ENCODE measurements at places on chromosomes 11 and 22.

- no peak for DNase-seq
These were observed 54.7 kb upstream of the SLC6A5 start for GRCh38 chr11:20544603-20545237.

- DNase-seq = no peak
These were observed 215.8 kb upstream of the LRRC4C start for GRCh38 chr11:41675205-41675604.

GRCh38 chr11:94638902-94639373, 71.8 kb downstream of the PIWIL4 start:
- DNase-seq = no peak

DNA sequence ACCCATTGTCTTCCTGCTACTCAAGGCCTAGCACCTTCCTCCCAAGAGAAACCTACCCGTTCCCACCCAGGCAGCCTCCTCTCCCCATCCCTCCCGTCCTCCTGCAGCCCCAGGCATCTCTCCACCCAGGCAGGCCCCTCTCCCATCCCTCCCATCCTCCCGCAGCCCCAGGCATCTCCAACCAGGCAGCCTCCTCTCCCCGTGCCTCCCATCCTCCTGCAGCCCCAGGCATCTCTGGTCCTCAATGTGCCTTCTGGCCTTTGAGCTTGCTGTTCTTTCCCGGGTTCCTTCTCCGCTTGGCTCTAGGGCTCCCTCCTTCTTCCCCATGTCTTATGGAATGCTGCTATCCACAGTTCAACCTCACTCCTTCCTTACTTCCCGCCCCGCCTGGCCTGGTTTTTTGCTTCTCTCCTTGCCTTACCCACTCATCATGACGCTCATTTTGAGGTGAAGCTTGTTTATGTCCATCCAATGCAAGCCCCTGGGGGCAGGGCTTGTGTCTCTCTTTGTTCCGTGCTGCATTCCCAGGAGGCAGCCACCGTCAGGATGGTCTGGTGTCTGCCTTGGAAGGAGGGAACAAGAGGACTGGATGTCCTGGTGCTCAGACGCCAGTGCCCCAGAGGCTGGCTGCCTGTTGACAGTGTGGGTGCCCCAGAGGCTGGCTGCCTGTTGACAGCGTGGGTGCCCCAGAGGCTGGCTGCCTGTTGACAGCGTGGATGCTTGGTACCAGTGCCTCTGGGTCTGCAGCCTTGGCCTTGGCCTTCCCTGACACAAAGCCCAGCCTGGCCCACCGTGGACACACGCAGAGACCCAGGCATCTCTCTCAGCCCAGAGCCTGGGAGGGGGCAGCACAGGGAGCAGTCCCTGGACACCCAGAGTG, 815.7 kb downstream of the BRD1 start:
- no peak for DNase-seq

DNA sequence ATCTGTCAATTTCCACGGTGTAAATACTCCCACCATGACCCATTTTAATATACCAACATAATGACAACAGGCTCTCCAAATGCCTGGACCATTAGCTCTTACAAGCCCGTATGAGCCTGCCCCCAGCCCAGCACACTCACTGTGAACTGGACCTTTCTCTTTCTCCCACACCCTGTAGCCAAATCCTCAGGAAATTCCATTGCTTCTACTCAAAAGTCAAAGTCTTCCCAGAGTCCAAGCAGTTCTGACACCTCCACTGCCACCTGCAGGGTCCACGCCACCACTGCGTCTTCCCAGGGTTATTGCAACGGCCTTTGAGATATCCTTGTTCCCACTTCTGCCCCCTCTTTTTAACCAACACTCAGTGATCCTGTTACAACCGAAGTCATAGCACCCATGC, 110.1 kb upstream of the ASPHD2 start:
- no peak for DNase-seq

GRCh38 chr11:67303132-67303834, at the start of gene SSH3:
SSH3 (plus strand) TSS chr11:67303530; CDS start chr11:67303626, 96 bp downstream.
- no peak for DNase-seq

DNA sequence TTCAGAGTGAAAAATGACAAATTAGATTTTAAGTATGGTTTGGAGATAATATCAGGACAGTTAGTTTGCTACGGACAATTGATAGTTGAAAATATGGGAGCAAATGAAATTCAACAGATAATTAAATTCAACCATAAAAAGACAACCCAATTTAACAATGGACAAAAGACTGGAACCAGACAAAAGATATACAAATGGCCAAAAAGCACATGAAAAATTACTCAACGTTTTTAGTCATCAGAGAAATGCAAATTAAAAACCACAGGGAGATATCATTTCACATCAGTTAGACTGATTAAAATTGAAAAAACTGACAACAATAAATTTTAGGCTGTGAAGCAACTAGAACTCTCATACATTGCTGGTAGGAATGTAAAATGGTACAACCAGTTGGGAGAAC, 27.2 kb downstream of the SIK2 start:
- no peak for DNase-seq

DNA sequence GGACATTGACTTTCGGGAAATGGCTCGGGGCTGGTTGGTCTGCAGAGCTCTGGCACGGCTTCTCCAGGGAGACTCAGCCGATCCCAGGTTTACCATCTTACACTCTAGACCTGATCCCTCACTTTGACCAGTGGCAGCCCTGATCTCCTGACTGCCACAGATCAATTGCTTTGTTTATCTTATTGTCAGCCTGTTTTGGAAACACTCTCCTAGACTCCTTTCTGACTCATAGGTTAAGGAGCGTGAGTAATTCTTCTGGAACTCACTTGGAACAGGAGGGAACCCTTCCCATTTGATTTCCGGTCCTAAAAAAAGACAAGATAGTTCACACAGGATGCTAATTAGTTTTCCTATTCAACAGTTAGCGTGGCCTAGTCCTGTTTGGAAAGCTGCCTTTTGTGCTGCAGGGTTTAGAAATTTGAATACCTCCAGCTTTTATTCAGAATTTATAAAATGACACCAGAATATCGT, 16.0 kb upstream of the BMAL1 start:
- no peak for DNase-seq

- no peak for DNase-seq
These were observed 32.5 kb upstream of the NUCB2 start for GRCh38 chr11:17244046-17244445.

- DNase-seq = no peak
These were observed 61.1 kb upstream of the CD44 start for GRCh38 chr11:35077709-35078469.

DNA sequence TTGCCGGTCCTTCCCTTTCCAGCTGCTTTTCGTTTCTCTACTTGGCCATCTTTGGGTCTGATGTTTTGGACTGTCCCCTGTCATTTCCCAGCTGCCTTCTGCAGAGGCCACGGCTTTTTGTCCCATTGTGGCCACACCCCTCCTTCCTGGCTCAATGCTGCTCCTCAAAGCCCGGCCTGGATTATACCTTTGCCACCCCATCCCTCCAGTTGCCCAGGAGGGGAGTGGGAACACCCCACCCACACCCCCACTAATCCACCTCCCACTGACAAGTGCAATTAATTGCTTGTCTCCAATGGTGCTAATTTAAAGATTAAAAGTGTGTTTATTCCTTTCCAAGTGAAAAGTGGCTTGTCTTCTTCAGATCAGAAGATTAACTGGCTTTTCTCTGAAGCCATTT, 34.2 kb upstream of the CSNK2A3 start:
- DNase-seq = no peak

- no peak for DNase-seq
These were observed 27.9 kb downstream of the SERPINH1 start for GRCh38 chr11:75589933-75590332.

DNA sequence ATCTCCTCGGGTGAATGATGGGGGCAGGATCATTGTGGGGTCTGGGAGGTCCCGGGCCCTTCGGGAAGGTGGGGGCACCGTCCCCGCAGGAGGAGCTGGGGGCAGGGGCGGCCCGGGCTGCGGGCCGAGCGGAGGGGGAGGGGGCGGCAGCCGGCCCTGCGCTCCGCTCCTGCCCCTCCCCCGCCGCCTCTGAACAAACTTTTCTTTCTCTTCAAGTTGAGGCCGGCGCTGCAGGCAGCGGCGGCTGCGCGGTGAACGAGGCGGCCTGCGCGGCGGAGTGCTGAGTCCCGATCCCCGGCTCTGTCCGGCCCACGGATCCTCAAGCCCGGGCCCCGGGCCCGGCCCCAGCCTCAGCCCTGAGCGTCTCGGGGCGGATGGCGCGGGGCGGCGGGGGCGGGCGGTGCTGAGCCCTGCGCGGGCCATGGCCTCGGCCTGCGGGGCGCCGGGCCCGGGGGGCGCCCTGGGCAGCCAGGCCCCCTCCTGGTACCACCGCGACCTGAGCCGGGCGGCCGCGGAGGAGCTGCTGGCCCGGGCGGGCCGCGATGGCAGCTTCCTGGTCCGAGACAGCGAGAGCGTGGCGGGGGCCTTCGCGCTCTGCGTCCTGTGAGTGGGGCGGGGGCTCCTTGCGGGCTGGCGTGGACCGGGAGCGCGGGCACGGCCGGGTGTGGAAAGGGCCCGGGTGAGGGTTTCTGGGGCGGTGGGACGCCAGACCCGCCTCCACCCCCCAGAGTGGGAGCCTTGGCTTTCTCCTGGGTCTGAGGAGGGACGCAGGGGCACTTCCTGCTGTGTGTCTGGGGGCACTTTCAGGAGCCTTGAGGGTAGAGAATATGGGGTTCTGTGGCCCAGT, at the start of gene INPPL1:
Gene INPPL1, plus strand, starts transcription at position 204 of the 847 bp plus-strand sequence. Its CDS starts 218 bp downstream, at position 422.
- no peak for DNase-seq

DNA sequence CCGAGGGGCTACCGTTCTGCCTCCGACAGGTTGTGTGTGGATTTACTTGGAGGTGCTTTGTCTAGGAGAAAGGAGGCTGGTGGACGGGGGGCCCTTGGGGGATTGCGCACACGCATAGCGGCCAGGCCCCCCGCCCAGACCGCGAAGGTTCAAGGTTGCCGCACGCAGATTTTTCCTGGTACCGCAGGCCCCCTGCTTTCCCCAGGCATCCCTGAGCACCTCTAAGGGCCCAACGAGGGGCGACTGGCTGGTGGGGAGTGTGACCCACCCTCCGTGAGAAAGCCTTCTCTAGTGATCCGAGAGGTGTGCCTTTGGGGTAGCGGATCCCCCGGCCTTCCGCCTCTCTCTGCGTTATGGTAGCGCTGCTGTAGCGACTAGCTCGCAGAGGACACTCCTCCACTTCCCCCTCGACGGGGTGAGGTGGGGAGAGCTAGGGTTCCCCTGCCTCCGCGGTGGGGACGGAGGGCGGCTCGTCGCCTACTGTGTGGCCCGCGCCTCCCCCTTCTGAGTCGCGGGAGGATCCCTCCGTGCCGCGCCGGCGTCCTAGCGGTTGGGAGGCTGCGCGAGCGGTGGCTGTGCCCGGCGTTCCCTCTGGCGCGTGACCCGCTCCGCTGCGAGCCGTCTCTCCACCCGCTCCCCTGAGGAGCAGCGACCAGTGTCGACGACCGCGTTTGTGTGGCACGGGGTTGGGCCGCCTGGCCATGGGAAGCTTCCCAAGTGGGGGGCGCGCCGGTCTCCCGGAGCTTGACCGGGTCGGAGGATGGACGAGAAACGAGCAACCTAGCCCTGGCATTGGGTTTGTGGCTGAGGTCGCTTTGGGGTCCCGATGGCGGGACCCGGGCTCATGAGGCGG, 3900.0 kb upstream of the OR11H1 start:
- DNase-seq = no peak

GRCh38 chr11:115185507-115185906, 318.7 kb downstream of the CADM1 start:
- no peak for DNase-seq

GRCh38 chr22:45130891-45131290, 32.8 kb upstream of the NUP50 start:
- DNase-seq = no peak

GRCh38 chr11:22539821-22540256, 85.8 kb downstream of the FANCF start:
- DNase-seq = peak; percentile 26

GRCh38 chr11:87871056-87871455, 304.2 kb downstream of the RAB38 start:
- no peak for DNase-seq

GRCh38 chr22:42356533-42356932, 75.7 kb downstream of the NFAM1 start:
- no peak for DNase-seq

DNA sequence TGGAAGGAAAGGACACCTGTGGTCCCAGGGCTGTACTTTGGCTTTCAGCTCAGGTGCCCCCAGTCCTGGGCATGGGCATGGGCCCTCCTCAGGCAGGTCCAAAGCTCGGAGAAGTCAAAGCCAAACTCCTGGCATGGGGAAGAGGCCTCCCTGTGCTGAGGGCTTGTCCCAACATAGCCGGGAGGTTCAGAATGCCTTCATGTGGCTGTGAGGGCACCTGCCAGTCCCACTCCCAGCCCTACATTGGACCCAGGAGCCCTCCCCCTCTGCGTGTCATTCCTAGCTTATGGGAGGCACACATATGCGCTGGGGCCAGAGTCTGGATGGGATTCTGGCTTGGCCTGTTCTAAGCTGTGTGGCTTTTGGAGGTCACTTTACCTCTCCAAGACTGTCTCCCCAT, 1.0 kb upstream of the KLHL35 start:
- DNase-seq = no peak

DNA sequence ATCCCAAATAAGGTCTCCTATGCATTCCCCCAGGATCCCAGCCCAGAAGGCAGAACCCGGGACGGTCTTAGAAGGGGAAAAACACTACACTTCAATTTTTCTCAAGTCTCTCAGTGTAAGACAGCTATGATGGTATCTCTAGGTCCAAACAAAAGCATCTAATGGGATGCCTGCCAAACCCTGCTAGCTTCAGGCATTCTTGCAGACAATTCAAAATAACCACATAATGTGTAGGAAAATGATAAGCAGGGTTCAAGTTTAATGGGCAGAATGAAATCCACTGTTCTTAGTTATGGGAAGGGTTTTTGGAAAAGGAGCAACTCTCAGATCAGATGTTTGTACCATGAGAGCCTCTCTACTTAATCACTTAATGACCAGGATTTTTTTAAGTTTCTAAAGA, 119.8 kb upstream of the ANO1 start:
- DNase-seq = no peak

- peak; percentile 21 for DNase-seq
These were observed at the start of gene WNT11 for GRCh38 chr11:76206327-76207081. WNT11 (minus strand) TSS chr11:76206502; CDS start chr11:76206407, 95 bp downstream.

DNA sequence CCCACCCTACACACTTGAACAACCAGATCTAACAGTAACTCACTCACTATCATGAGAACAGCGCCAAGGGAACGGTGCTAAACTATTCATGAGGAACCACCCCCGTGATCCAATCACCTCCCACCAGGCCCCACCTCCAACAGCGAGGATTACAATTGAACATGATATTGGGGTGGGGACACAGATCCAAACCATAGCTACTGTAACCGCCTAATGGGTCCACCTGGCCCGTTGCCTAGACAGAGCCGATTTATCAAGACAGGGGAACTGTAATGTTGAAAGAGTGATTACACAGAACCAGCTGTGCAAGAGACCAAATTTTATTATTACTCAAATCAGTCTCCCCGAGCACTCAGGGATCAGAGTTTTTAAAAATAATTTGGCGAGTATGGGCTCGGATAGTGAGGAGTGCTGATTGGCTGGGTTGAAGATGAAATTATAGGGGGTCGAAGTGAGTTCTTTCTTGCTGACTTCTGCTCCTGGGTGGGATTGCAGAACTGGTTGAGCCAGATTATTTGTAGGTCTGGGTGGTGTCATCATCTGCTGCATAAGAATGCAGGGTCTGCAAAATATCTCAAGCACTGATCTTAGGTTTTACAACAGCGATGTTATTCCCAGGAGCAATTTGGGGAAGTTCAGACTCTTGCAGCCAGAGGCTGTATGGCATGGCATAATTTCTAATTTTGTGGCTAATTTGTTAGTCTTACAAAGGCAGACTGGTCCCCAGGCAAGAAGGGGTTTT, 17.9 kb upstream of the ZC3H12C start:
- no peak for DNase-seq

GRCh38 chr22:49855251-49855911, 1.7 kb downstream of the ZBED4 start:
- DNase-seq = no peak

GRCh38 chr22:21009638-21010425, 5.1 kb upstream of the P2RX6 start:
- DNase-seq = no peak

- DNase-seq = peak; percentile 32
These were observed 21.2 kb downstream of the DAGLA start for GRCh38 chr11:61701242-61701886.
